ENCODE measurements at places on chromosomes 1 and 21.
A peak's percentile ranks its signal among the peaks of the same experiment; 100 is the strongest.

DNA sequence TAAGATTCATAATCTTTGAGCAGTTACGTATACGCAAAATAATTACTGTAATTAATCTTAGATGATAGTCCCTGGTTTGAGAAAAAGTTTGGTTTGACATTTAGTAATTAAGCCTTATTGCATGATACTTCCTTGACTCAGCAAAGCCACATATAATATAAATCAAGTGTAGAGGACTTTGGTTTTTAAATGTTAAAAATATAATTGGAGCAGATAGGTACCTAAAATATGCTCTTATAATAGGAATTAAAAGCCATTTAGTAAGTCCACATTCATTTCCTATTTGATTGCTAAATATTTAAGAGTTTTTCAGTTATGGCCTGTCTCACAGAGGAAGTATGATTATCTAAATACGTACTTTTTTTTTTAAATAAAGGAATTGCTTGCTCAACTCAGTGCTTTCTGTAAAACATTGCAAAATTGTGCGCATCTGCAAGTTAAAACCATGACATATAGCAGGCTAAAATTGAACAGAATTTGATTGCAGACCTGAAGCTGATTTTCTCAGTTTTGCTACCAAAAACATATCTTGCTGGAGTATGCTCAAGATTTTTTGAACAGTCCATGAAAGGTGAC is 20.4 kb downstream of the RPE65 start:
- no peak for DNase-seq

DNA sequence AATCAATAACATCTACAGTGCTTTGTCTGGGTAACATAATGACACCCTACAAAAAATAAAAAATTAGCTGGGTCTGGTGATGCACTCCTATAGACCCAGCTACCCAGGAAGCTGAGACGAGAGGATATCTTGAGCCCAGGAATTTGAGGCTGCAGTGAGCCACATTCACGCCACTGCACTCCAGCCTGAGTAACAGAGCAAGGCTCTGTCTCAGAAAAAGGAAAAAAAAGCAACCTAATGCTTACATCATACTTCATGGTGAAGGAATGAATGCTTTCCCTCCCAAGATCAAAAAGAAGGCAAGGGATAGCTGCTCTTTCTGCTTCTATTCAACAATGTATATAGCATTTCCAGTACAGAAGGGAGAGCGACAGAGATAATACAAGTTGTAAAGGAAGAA is 24.2 kb upstream of the CTTNBP2NL start:
- DNase-seq: no peak

DNA sequence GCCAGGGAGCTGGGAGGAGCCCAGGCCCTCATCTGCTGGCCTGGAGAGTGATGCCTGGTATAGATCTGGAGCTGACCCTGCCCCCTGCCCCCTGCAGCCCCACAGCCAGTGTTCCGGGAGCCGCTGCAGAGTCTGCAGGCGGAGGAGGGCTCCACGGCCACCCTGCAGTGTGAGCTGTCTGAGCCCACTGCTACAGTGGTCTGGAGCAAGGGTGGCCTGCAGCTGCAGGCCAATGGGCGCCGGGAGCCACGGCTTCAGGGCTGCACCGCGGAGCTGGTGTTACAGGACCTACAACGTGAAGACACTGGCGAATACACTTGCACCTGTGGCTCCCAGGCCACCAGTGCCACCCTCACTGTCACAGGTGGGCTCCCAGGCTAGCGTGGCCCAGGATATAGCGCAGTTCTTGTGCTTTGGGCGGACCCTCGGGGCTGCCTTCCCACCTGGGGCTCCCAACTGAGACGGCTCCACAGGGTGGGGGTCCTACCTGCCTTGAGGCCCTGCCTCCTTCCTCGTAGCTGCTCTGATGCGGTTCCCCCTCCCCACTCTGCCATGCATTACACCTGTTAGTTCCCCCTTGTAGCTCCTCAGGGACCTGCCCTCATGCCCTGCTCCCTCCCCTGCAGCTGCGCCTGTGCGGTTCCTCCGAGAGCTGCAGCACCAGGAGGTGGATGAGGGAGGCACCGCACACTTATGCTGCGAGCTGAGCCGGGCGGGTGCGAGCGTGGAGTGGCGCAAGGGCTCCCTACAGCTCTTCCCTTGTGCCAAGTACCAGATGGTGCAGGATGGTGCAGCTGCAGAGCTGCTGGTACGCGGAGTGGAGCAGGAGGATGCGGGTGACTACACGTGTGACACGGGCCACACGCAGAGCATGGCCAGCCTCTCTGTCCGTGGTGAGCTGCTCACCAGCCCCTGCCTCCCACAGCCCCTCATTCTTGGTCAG is 98.7 kb downstream of the OBSCN start:
- DNase-seq: peak; percentile 47

- no peak for DNase-seq
Observed at GRCh38 chr1:222653178-222653827, 35.4 kb downstream of the MIA3 start.

GRCh38 chr21:28228636-28228995 is 764.1 kb downstream of the LTN1 start:
- no peak for DNase-seq

- DNase-seq: no peak
Observed at GRCh38 chr1:235408503-235408960, 41.3 kb downstream of the TBCE start.

Measured in right atrium auricular region (tissue), 2 donors.